ENCODE measurements at places on chromosomes 12 and 14.
A peak's percentile ranks its signal among the peaks of the same experiment; 100 is the strongest.

GRCh38 chr14:62001963-62002362 is 239.7 kb downstream of the SNAPC1 start:
- DNase-seq = no peak

DNA sequence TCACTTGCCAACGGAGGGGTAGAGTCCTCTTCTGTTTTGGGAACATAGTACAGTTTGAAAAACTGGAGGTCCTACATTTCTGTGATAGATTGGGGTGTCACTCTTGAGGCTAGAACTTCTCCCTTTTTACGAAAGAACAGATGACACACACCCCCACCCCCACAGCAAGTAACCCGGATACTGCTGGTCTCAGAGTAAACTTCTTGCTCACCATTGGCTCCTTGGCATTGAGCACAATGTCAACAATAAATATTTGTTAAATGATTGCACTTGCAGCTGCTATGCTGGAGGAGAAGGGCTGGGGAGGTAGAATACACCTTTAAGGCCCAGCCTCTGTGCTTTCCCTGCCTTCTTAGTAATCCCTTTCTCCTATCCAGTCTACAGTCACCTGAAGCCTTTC is 149.8 kb downstream of the TGFB3 start:
- no peak for DNase-seq

DNA sequence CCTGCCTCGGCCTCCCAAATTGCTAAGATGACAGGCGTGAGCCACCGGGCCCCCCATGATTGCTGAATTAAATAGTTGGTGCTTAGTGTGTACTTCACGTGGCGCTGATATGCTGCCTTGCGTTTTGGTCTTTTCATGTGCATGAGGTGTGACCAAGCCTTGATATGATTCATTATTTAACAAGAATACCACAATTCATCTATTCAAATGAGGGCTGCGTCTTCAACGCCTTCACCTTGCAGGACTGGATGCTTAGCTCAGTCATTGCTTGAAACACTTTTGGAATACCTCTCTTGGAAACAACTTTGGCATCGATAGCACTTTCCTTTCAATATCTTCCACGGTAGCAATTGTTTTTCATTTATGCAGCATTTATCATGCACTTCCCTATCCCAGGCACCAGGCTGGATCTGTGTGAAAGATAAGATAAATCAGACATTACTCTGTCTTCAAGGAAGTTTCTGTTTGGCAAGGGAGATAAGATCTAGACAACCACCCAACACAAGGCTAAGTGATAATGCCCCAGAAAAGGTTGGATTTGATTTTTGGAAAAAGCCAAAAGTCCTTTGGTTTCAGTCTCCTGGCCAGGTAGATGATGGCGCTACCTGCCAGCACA is 1.3 kb upstream of the TEAD4 start:
- DNase-seq = no peak

GRCh38 chr12:132194056-132194455 is 49.8 kb downstream of the NOC4L start:
- no peak for DNase-seq

DNA sequence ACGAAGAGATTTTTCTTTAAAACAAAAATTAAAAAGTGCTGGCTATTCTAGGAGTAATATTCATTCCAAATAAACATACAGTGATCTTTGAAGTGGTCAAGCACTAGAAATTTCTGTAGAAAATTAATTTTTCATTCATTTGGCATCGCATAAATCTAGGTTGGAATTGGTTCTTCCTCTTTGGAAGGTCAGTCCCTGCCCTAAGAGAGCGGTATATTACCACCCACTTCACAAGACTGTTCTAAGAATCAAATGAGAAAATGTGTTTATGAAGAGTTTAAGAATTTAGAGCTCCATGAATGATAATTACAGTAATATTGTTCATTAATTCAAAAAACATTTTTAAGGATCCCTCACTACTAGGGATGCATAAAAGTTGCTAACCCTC is 444 bp upstream of the GEMIN2 start:
- no peak for DNase-seq

DNA sequence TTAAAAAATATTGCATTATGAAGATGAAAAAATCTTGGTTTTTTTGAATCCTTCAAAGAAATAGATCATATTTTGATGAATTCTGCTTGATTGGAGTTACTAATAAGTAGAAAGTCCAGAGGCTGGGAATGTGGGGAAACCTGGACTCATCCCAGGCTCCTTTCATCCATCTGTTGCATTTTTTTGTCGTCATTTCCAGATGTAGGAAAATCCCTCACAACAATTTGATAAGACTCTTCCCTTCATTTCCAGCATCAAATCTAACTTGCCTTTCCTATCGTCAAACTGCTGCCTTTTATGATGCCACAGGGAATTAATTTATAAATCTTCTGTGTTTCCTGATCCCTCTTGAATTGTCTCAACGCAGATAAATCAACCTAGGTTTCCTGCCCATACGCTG is 211.6 kb downstream of the FBXL14 start:
- no peak for DNase-seq

- no peak for DNase-seq
Measured at GRCh38 chr12:72110937-72111650, 161.1 kb upstream of the TRHDE start.

DNA sequence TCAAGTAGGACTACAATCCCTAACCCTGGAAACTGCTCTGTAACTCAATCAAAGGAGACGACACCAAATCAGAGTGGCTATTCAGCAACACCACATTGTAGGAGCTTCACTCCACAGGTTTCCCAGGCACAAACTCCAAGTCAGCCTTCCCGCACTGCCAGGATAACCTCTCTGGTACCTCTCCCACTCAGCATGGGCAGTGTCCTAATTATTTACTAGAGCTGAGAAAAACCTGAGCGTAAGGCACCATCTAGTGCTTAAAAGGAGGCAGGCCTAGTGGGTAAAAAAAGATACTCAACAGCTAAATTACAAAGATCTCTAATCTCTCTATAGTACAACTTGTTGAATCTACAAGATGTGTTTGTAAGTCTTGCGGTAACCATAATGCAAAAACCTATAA is 36.1 kb downstream of the PARP11 start:
- no peak for DNase-seq

DNA sequence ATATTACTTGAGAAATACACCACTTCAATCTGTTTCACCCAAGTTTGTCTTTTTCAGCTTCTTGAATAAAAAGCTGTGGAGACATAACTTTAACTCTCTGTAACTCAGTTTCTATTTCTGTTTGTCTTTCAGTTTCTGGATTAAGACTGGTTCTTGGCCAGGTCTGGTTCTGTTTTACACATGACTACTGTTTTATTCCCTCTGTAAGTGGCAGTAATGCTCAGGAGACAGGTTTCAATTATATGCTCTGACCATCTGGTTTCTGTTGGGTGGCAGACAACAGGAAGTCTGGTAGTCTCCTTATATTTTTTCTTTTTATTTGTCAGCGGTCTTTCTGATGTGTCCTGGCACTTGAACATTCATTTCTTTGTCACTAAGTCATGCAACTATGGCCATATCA is 102.9 kb downstream of the RPS29 start:
- no peak for DNase-seq

GRCh38 chr12:109524466-109525278 is 47.2 kb downstream of the UBE3B start:
- no peak for DNase-seq

DNA sequence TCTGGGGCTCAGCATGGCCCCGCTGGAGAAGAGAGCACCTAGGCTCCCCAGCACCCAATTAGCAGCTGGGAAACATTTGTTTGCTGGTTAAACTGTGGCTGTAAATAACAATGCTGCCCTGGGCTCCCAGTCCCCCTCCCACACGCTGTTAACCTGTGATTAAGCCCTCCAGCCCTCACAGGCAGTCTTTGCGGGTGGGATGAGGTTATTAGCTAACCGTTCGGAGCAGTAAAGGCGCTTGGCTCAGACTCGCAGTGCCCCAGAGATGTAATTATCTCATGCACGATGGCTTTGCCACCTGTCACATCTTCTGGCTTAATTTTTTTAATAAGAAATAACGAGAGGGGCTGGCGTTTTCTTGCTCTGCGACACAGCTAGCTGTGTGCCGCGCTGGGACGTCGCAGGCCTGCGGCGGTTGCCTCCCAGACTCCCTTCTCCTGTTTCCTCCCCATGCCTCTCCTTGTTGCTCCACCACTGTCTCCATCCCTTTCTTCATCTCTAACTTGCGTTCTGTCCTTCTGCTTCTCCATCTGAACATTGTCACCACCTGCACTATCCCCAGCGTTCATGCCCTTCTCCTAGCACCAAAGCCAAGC is 239.2 kb upstream of the FKBP4 start:
- DNase-seq = no peak

DNA sequence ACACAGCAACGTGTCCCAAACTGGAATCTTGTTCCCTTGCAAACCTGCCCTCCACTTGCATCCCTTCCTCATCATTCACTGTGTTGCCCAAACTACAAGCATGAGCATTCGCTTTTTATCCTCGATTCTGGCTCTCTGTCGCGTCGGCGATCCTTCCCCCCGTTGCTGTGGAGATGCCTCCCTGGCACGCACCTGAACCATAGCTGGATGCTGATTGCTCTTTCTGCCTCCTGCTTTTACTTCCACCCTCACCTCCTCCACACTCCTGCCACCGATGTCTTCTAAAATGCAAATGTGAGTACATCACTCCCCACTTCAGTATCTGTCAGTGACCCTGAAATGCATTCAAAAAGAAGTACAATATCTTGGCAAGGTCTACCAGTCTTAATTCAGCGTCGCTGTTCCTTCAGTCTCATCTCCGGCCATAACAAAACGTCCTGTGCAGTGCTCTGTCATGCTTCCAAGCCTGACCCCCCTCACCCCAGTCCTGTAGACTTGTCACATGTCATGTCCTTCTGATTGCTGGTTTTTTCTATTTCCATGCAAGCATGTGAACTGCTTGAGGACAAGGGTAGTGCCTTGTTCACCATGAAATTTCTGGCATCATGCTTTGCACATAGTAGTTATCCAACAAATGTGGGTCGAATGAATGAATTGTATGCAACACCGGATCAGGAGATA is 2.5 kb upstream of the PPP2R5C start:
- no peak for DNase-seq

DNA sequence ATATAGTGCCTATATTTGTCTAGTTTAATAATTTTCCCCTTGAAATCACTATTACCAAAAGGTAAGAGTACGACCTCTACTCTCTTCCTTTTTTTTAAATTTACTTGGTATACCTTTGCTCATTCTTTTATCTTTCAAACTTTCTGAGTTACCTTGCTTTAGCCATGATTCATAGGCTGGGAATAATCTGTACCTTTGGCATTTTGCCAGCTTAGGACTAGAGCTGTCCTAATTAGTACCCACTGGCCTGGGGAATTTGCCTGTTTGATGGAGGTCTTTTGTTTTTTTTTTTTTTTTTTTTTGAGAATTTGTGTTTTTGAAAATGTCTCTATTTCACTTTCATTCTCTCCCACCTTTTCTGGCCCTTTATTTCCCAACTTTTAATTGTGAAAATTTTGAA is 8.7 kb upstream of the SLC4A8 start:
- no peak for DNase-seq

DNA sequence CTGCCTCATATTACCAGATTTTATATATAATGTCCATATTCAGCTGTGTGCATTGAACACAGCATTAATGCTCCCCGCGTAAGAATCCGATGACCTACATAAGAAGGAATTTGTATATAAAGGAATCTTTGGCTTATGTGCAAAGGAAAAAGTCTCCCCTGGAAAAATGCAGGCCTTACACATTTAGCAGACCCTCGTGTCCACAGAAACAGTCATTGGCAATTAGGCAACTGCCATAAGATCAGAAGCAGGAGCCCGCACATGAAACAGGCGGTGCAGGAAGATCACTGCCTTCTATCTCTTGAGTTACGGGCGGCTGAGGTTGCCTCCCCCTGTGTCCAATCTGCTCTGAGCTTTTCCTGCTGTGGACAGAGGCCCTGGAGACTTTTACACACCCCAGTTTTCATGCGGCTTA is 63.2 kb upstream of the RFX4 start:
- DNase-seq = peak; percentile 20

DNA sequence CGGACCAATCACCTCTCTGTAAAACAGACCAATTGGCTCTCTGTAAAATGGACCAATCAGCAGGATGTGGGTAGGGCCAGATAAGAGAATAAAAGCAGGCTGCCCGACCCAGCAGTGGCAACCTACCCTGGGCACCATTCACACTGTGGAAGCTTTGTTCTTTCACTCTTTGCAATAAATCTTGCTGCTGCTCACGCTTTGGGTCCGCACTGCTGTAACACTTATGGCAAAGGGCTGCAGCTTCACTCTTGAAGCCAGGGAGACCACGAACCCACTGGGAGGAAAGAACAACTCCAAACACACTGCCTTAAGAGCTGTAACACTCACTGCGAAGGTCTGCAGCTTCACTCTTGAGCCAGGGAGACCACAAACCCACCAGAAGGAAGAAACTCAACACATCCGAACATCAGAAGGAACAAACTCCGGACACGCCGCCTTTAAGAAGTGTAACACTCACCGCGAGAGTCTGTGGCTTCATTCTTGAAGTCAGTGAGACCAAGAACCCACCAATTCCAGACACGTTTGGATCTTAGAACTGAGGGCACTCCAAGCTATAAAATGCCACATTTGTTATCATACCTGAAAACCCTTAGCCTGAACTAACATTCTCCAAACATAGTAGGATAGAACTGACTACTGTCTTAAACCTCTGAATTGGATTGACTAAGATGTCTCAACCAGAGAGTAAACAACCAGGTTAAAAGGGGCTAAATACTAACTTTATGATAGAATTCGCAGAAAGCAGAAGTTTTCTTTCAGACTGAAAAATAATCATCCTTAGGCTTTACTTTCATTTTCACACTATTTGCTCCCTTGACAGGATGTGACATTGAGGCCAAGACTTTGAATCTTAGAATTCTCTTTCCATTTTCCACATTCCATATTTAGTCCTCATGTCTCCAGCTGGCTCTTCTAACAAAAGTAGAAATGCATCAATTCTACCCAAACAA is 33.6 kb downstream of the CDKL1 start:
- DNase-seq = no peak

DNA sequence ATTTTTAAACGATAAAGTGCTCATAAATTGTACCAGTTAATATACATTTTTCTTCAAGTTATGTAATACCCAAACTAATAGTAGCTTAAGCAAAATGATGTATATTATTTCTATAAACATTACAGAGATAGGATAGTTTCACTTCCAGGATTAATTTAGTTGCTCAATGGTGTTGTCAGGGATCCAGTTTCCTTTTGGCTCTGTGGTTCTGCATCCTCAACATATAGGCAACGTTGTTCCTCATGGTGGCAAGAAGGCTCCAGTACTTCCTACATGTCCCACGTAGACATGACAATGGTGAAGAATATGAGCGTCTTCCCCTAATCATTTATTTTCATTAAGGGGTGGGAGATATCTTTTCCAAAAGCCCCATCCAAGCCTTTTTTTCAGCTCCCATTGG is 60.7 kb upstream of the DCD start:
- DNase-seq = no peak

- no peak for DNase-seq
Measured at GRCh38 chr12:31207799-31208465, 118.0 kb downstream of the SINHCAF start.

DNA sequence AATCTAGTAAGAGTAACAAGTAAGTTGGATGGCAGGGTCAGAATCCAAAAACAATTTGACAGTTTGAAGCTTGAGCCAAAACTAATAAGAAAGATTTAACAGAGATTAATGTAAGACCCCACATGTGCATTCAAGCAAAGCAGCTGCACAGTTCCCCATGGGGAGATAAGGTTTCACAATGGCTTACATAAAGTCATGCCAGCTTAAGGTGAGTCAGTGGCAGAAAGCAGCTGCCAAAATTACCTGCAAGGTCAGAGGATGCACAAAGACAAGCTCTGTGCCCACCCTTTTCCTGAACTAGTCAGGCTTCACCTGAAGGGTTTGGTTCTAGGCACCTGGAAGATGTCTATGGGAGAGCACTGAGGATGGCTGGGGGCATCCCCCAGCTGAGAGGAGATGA is 36.6 kb upstream of the KRT77 start:
- no peak for DNase-seq

Measured in non-pigmented ciliary epithelial cell (primary cell).